Fibroblast of the aortic adventitia (primary cell): ENCODE measurements at places on chromosomes 7 and 10. TPM values are rescaled to one million over a fixed set of nuclear protein-coding genes. Genes with fewer than 3 reads are reported as not detected.

The VGF gene
- total RNA-seq, result not detected in 2 replicates

The SLC4A2 gene
- 39.7 and 65.4 TPM in 2 replicates for total RNA-seq

The PHYHIPL gene
- total RNA-seq, result not detected in 2 replicates

The TMEM196 gene
- not detected in 2 replicates for total RNA-seq

The ALOX5 gene
- total RNA-seq, result not detected in 2 replicates

The MYL10 gene
- total RNA-seq, result not detected in 2 replicates

The ACHE gene
- total RNA-seq, result 0.16 TPM in 1 of 2 replicates, not detected in the other

The FAM107B gene
- total RNA-seq, result 4.8 and 22.7 TPM in 2 replicates

The GATAD1 gene
- total RNA-seq, result 14.8 and 25.7 TPM in 2 replicates

The SPDYE2B gene
- 0.16 TPM in 1 of 2 replicates, not detected in the other for total RNA-seq

The GRM3 gene
- total RNA-seq, result not detected in 2 replicates

The TEX36 gene
- 2.1 TPM in 1 of 2 replicates, not detected in the other for total RNA-seq

The VSIR gene
- 16.9 and 20.6 TPM in 2 replicates for total RNA-seq

The SPDYE2 gene
- total RNA-seq, result 0.16 TPM in 1 of 2 replicates, not detected in the other

The ICA1 gene
- 0.45 and 1.1 TPM in 2 replicates for total RNA-seq

The EN2 gene
- under 0.01 TPM in 1 of 2 replicates, not detected in the other for total RNA-seq

The TMEM120A gene
- 2.0 and 28.9 TPM in 2 replicates for total RNA-seq

The EBF3 gene
- 5.2 and 14.7 TPM in 2 replicates for total RNA-seq

The GSDME gene
- total RNA-seq, result 43.3 and 59.9 TPM in 2 replicates

The AQP1 gene
- 2.8 and 4.5 TPM in 2 replicates for total RNA-seq

The CARD11 gene
- under 0.01 and 0.08 TPM in 2 replicates for total RNA-seq

The WNT2 gene
- 1.8 and 9.9 TPM in 2 replicates for total RNA-seq

The CFAP69 gene
- 3.2 and 6.4 TPM in 2 replicates for total RNA-seq

The CXCL12 gene
- total RNA-seq, result 54.1 and 381 TPM in 2 replicates
